ENCODE measurements at places on chromosomes 1 and 21.
A peak's percentile ranks its signal among the peaks of the same experiment; 100 is the strongest.

DNA sequence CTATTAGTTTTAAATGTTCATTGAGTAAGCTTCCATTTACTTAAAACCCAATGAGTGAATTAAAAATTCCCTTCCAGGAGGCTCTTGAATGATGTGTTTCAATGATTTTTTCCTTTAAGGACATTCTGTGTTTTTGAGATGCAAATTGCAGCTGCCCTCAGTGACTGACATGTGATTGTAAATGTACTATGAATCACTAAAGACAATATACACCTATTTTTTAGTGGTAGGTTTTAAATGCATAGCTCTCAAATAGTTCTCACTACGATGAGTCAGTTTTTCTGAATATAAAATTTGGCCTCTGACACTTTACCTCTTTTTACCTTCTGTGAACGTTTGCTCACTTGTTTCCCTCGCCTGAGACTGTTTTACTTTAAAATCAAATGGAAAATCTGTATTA, 204.7 kb downstream of the BARHL2 start:
- no peak for DNase-seq

DNA sequence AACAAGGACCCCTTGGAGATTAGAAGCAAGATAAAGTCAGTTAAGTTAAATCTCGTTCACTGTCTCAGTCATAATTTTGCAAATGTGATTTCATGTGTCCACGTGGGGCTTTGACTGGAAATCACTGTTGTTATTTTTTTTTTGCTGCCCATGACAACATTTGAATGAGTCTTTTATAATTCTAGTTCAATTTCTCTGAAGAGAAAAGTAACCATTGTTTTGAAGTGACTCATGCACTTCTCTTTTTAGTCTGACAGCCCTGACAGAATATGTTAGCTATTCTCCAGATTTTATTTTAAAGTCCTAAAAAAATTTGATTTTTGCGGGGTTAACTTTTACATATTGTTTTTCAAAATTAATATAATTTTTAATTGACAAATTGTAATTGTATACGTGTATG, 30.7 kb upstream of the NLRP3 start:
- no peak for DNase-seq

DNA sequence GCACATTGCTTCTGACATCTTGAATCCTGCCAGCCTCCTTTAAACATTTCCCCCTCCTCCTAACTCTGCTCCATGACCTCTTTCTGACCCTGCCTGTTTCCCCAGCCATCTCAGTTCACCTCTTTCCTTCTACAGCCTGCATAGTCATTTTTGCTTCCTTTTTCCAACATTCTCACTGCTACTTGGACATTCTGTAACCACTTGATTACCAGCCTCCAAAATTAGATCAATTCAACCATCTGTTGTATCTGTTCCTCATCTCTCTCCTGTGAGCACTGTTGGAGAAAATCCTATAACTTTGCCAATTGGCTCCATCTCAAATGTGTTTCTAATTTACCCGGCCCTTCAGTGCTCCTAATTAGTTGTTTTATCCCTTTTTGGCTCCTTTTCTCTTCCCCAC, 27.5 kb upstream of the GPR88 start:
- no peak for DNase-seq

DNA sequence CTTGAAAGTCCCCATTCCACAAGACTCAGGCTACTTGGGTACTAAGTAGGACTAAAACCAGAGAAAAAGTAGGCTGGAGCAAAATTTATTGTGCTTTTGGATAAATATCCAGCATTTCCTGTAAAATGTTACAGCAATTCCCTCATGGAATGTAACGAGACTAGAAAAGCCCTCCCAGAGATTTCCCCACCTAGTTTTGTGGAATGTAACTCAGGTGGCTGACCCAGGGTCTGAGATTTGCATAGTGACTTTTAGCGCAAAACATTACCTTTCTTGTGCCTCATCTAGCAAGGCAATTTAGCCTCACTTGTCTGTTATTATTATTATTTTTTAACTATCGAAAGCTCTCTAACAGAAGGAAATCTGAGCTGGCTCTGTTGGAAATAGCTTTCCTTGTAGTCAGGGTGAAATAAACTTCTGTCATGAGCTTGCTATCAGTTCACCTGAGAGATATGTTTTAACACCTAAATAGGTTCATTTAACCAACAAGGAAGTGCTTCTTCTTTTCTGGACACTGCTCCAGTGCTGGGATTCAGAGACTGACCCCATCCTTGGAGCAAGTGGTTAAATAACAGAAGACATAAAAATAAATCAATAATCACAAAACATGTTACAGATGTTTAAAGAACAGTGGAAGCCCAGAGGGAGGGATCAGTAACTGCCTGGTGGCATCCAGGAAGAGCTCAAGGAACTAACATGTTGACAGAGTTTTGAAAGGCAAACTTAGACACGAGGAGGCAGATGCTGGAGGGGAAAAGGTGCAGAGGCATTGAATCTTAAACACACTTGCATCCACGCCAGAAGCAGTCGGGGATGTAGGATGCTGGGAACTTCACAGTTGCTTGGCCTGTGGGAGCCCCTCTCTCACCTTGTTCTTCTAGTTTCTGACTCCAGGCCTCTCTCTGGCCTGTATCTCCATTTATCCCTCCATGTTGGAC, 68.3 kb upstream of the RHOU start:
- no peak for DNase-seq

GRCh38 chr21:33236766-33237165, 7.0 kb downstream of the IFNAR2 start:
- no peak for DNase-seq

- no peak for DNase-seq
These were observed 21.4 kb downstream of the SETD4 start for GRCh38 chr21:36038701-36039497.

DNA sequence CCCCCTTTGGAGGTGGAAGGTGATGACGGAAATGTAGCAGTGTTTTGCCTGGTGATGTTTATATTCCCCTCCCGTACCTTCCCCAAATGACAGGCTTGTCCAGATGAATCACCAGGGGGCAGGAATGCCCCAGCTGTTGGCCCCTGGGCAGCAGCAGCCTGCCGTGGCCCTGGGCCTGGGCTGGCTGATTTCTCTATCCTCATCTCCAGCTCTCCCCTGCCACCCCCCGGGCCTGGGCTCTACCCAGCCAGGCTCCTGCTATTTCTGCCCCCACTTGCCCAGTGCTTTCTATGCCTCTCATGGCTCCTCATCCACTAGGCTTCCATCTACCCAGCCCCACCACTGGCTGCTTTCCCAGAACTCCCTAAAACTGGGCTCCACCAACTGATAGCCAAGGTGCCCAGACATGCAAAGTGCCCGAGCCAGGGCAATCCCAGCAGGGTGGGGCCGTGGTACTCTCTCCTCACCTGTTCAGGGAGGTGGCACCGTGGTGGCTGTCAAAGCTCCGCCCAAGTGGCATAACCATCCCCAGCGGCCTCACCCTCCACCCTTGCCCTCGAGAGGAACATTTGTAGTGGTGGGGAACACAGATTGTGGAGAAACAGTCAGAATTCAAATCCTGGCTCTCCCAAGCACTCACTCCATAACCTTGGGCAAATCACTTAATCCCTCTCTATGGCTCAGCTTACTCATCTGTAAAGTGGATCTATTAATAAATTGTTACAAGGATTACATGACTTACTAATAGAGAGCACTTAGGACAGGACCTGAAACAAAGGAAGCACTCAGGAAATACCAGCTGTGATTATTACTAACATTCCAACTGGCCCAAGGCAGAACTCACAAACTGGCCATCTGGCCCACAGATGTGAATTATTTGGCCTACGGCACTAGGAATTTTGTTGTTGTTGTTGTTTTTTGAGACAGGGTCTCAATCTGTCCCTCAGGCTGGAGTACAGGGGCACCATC, 12.8 kb upstream of the ECE1 start:
- DNase-seq: no peak

GRCh38 chr1:113226148-113226547, 153.2 kb downstream of the LRIG2 start:
- DNase-seq: no peak

GRCh38 chr1:94927405-94928175, 680 bp upstream of the CNN3 start:
- DNase-seq: peak; percentile 15

DNA sequence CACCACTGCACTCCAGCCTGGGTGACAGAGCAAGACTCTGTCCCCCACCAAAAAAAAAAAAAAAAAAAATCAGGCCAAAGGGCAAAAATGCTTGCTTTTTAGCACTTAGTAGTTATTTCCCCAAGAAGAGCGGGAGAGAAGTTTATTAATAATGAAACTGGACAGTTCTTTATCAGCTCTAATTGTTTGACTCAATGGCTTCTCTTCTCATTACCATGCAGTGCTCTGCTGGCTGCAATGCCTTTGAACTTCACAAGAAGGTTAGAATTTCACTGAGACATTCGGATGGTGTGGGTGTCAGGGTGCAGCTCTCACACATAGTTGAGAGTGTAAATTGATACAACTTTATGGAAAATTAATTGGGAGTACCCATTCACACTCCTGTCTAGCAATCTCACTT, 63.7 kb downstream of the EDARADD start:
- no peak for DNase-seq

DNA sequence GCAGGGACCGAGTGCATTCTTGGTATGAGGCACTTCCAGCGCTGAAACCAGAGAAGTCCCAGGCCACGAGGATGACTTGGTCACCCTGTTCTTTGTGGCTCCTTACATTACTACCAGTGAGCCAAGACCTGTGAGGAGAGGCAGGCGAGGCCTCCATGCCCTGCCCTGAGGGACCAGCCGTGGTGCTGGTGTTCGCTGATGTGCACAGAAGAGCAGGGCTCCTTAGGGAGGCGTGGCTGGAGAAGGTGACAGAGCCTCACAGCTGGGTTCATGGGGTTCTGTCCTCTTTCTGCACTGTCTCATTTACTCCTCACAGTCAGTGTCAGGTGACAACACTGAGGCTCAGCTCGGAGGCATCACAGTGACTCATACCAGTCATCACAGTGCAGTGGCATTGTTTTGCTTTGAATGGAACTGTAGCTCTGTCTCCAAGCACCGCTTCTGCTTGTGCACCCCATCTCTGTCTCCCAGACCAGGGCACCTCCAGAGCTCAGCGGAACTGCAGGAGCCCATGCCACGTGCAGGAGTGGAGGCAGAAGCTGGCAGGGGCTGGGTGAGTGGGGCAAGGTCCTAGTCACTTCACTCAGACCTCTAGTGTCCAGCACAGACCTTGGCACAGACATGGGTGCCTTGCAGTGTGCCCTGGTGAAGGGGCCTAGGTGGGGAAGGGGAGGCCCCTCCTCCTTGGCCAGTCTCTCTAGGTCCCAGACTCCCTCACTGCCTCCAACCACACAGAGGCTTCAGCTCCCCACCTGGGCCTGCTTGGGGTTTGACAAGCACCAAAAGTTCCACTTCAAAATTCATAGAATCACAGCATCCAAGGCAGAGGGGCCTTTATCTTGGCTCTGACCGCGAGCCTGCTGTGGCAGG, 310.9 kb downstream of the MATN1 start:
- DNase-seq: peak; percentile 8

GRCh38 chr21:31730712-31731055, 1.2 kb downstream of the SCAF4 start:
- no peak for DNase-seq

- DNase-seq: no peak
These were observed 165.6 kb downstream of the DSCAM start for GRCh38 chr21:40681164-40681859.

DNA sequence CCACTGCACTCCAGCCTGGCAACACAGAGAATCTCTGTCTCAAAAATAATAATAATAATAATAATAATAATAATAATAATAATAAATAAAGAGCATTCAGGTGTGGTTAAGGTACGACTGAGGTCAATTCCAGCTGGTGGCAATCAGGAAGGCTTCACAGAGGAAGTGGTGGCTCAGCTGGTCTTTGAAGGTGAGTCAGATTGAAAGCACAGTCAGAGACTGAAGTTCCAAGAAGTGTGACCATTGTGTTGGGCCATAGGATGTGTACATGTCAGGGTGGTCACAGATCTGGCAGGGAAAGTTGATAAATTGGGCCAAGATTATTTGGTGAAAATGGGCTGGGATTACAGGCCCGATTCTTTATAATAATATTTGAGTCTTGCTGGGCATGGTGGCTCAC, 31.0 kb upstream of the MED18 start:
- no peak for DNase-seq

DNA sequence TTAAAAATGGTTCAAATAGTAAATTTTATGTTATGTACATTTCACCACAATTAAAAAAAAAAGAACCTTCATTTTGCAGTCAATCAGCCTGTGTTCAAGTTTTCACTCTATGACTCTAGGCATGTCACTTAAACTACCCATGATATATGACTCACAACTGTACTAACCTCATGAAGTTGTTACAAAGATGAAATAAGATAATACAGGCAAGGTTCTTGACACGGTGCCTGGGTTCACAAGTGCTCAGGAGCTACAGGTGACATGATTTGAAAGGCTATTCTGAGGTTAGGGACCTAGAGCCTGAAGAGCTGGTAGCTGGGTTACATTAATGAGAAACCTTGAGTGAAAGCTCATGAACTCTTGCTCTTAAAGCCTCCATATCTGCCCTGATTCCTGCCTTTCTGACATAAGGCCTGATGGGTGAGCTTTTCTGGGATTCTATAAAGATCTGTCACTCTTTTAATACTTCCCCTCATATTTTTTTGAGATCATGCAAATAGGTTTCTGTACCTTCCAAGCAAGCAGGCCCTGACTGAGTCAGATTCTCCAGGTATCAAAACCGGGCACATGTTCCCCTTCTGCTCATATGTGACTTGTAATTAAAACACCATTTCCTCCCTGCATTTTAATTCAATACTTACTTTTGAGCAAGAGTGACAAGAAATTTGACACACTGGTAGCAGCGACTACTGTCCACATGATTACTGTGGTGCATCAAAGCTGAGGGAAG, 34.0 kb downstream of the PCSK9 start:
- DNase-seq: no peak

DNA sequence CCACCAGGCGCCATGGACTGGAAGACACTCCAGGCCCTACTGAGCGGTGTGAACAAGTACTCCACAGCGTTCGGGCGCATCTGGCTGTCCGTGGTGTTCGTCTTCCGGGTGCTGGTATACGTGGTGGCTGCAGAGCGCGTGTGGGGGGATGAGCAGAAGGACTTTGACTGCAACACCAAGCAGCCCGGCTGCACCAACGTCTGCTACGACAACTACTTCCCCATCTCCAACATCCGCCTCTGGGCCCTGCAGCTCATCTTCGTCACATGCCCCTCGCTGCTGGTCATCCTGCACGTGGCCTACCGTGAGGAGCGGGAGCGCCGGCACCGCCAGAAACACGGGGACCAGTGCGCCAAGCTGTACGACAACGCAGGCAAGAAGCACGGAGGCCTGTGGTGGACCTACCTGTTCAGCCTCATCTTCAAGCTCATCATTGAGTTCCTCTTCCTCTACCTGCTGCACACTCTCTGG, 3.8 kb downstream of the GJB3 start:
- no peak for DNase-seq

Data from natural killer cell (primary cell).